ENCODE measurements at places on chromosomes 12 and 14. TPM values are rescaled to one million over a fixed set of nuclear protein-coding genes. Genes with fewer than 3 reads are reported as not detected.

Gene NTN4
- total RNA-seq: 130 TPM

Gene MORN3
- 0.86 TPM for total RNA-seq

Gene TAS2R13
- 2.4 TPM for total RNA-seq

Gene PRB2
- total RNA-seq: not detected

Gene LRFN5
- total RNA-seq: 11.3 TPM
